ENCODE measurements at places on chromosomes 13 and 19.
A peak's percentile ranks its signal among the peaks of the same experiment; 100 is the strongest.

GRCh38 chr19:41744850-41745249, 10.5 kb upstream of the CEACAM6 start:
- no peak for DNase-seq

GRCh38 chr13:75055296-75055695, 426.7 kb downstream of the TBC1D4 start:
- no peak for DNase-seq

- no peak for DNase-seq
Measured at GRCh38 chr13:39102981-39103490, 64.8 kb downstream of the NHLRC3 start.

- no peak for DNase-seq
Measured at GRCh38 chr19:33488826-33489225, 32.8 kb downstream of the PEPD start.

DNA sequence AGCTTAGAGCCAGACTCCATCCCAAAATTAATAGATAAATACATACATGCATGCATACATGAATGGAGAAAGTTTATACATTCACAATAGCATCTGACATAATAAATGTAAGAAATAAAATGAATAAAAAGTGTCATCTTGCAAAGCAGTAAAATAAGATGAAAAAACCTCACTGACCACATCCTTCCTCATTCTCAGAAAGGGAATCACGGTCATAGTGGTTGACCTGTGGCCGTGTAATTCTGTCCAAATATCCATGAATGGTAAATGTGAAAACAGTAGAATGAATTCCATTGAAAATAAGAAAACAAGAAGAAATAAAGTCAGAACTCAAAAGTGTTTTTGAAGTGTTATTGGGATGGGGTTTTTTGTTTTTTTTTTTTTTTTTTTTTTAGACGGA, 9.8 kb upstream of the CDC42EP5 start:
- no peak for DNase-seq

DNA sequence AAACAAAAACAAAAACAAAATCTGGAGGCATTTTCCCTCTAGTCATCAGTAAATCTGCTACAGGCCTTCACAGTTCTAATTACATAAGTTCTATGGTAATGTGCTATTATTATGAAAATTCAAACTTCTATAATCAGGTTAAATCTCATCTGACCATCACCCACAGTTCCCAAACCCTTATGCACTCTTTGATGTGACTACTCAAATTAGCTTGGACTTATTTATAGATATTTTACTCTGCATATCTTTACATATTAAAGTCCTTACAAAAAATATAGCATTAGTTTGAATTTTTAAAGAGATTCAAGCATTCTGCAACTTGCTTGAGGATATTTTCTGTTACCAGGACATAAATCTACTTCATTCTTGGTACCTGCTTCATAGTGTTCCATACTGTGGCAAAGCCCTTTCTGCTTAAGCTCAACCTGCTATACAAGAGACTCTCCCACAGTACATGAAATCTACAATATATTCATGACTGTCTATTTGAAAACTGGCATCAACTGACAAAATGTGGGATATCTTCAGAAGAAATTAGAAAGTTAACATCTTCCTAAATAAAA, 22.9 kb downstream of the SMAD9 start:
- DNase-seq = no peak

- peak; percentile 10 for DNase-seq
Measured at GRCh38 chr13:47251771-47252170, 354.9 kb upstream of the HTR2A start.

DNA sequence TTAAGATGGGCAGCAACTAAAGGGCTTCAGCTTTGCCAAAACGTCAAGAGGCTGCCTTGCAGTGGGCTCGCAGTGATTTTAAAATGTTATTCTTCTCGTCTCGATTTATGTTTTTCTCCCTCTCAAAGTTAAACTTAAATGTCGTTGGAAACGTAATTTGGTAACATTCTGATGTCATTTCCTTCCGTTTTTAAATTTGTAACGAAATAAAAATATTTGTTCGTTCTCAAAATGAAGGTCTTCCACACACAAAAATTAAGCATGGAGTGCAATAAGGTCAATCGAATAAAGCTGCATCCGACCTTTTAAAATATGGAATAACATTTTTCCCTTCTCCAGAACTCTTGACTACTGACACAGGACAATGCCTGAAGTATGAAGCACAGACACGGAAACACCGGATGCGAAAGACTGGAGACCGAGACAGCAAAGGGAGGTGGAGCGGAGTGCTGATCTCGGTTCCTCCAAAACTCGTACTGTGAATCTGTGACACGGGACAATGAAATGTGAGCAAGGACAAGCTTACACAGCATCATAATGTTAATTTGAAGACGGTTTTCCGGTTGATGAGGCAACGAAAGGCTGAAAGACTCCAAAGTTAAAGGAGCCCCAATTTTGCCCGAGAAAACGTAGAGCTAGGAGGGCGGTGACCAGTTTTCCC, 850 bp downstream of the MTMR6 start:
- DNase-seq = no peak

DNA sequence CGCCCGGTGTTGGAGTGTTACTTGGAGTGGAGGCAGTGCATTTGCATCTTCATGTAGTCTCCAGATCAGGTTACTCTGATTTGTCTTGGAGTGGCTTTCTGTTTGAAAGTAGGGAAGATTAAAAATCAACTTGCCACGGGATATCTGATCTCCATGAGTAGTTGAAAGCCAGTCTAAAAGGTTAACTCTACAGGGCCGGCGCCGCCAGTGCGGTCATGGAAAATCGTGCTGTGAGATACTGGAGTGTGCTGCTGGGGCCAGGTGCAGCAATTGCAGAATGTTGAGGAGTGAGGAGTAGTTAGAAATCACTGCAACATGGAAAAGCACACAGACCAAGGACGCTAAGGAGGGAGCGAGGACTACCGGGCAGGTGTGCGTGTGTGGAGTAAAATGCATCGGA, 175.0 kb downstream of the STK24 start:
- no peak for DNase-seq

GRCh38 chr13:73961181-73961580, 173.0 kb downstream of the KLF12 start:
- no peak for DNase-seq

GRCh38 chr13:49395878-49396380, 47.9 kb downstream of the CAB39L start:
- no peak for DNase-seq
